ENCODE measurements at places on chromosomes 4 and X.

DNA sequence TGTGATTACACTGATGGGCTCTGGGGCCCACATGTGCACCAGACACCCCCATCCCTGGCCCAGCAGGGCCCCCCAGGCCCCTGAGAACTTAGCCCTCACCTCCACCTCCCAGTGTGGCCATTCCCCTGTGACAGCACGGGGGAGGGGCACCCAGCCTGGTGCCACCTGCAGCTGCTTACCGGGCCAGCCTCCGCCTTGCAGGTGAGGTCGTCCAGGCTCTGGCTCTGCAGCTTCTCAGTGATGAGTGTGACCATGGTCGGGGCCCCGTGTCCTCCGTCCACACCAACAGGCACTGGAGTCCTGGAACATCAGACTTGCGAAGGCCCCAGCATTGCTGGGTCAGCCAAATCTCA, 15.6 kb downstream of the FAM53A start:
- no peak for DNase-seq

DNA sequence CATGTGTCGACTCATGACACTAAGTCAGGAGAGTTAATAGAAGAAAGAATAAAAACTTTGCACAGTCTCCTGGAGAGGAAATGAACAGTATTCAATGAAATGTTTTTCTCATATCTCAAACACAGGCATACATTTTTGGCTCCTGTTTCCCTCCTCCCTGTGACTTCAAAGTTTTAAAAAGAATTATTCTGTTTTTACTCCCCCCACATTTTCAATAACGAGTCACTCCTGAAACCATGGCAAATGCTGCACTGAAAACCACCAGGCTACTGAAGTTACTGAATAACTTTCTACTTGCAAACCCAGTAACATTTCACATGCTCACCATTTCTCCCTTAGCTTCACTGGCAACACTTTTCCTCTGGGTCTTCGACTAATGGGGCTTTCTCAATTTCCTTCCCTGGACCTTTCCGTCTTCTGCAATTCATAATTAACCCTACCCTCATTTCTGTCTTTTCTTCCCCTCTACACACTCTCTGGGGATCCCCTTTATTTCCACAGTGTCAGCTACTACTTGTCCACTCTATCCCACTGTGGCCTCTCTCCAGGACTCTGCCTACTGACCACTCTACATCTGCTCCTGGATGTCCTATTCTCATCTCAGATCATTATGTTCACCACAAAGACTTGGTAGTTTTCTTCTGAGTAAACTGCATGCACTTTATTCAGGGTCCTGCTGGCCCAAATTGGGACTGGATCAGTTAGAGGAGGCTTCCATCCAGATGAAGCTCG, 225.8 kb upstream of the ETNPPL start:
- no peak for DNase-seq

GRCh38 chr4:69881173-69881773, 21.3 kb upstream of the SULT1E1 start:
- DNase-seq, result no peak

GRCh38 chrX:96170626-96171025, 514.0 kb upstream of the DIAPH2 start:
- no peak for DNase-seq

DNA sequence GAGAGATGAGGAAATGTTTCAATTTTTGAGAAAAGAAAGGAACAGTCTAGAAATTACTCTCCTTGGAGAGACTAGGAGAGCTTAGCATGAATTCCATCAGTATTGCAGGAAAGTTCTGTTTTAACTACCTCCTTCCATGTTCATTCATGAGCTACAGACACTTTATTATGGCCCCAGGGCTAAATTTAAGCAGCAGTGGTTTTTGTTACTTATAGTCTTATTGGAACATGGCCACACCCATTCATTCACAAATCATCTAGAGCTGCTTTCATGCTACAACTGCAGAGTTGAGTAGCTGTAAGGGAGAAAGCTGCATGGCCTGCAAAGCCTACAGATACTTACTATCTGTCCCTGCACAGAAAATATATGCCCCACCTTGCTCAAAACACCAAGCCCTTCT, 81.7 kb downstream of the SHISA3 start:
- DNase-seq, result no peak

DNA sequence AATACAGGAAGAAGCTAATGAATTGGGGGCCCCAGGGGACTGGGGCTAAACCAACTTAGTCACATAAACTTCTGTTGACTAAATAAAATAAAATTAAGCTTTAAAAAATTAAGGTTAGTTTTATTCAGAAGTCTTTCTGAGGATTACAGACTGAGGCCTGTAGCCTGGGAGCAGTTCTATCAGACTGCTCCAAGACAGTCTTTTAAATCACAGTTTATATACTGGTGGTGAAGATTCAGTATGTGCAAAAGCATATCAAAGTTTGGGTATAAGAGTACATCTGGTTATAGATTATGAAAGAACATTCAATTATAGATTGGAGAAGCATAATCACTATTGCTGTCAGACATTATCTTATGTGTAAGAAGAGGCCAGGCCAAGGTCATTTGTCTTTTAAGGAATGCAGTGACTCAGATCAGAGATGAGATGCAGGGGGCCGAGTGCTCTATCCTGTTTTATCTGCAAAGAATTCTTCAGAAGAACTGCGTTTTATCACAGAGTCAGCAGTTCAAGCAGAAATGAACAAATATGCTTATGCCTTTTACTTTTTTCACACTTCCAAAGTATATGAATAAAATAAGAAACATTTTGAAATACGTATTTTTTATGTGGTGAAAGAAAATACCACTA, 109.4 kb downstream of the PDHA2 start:
- no peak for DNase-seq

DNA sequence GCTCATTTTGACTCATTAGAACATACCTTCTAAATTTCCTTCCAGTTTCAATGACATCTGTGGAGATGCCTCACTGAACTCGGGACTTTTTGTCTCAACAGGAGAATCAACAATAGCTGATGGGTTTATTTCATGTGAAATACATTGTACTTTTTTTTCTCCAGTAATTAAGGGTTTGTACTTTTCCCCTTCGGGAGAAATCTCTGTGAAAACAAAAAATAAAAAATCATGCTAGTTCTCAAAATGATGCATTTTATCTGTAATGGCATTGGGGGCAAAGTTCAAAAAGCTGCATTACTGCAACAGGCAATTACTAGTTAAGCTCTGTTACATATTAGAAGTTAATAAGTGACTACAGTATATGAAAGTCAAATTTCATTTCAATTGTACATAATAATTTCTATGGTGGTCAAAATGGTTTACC, 167.3 kb upstream of the SH3RF1 start:
- DNase-seq, result no peak

GRCh38 chr4:122584519-122584918, 36.3 kb downstream of the IL21 start:
- no peak for DNase-seq

GRCh38 chr4:48222491-48222890, 47.1 kb downstream of the TEC start:
- DNase-seq, result no peak

DNA sequence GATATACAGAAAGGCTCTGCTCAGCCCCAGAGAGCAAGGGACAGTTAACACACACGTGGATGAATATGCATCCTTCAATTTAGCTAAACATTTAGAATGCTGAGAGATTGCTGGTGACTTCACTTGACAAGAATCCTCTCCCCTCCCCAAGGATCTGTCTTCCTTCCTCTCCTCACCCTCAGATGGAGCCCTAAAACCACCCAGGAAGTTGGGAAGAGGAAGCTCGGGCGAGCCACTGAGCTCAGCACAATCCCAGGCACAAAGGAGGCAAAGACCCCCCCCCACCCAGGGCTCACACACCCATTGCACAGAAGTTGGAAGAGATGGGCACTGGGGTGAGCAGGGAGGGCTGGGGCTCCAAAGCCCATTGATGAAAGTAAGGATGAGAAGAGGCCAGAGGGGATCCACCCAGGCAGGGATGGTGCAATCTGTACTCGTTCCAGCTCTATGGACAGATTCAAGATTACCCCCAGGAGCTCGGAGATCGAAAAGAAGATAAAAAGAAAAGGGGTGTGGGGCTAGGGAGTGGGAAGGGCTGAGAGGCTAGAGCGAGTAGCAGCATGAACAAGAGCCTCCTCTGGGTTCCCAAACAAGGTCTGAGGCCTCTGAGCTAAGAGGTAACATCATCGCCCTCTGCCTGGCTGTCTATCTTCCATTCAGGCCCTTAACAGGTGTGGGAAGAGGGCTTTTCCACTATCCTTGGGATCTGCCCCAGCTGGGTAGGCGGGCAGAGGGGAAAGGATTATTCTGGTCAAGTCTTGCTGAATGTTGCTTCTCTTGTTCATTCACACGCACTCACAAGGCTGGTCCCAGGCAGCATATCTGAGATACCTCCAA, 1.2 kb downstream of the TFE3 start:
- no peak for DNase-seq

DNA sequence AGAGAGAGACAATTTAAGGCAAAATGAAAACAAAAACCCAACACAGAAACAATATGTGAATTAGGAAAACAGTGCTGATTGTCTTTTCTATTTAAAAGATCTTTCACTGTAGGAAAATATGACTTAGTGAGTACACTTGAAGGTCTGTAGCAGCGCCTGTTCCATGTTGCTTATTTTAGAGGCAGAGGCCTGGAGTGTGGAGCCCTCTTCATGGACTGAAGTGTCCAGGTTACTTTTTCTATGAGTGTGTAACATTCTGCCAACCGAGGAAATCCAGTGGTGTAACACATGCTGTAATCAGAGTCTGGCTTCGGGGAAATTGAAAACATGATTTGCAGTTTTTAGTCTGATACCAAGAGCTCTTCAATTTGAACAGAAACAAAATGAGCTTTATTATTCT, 64.0 kb upstream of the GPRIN3 start:
- DNase-seq, result no peak

DNA sequence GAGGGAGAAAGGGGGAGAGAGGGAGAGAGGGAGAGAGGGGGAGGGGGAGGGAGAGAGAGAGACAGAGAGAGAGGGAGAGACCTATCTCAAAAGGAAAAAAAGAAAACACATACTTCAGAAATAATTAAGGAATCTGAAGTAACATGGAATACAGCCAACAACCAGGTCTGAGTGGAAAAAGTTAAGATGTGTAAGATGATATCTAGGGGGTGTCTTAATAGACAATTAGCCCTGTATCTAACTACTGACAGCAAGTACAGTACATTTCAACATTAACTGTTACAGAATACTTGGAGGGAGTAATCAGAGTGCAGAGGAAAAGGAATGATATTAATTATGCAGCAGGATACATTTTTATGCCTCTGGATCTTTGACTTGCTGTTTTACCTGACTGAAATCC, 22.4 kb downstream of the NUP54 start:
- no peak for DNase-seq

GRCh38 chr4:10703766-10704429, 19.3 kb upstream of the CLNK start:
- DNase-seq, result no peak

- no peak for DNase-seq
These were observed 14.8 kb downstream of the RPL34 start for GRCh38 chr4:108635070-108635655.

DNA sequence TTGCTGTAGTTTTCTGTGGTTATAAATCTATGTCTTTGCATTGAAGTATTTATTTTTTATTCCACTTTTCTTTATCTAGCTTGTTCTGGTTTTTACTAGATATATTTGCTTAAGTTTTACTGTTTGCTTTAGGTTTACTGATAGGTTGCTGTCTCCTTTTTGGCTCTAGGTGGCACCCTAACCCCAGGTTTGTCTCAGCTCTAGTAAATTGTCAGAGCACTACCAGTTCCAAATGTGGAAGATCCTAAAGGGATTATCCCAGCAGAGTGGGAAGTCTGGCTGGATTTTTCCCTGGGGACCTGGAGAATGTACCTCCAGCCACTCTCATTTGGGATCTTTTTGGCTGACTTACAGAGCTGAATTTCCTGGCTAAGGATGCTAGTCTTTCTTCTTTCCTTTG, 106.1 kb downstream of the PBDC1 start:
- DNase-seq, result peak; percentile 11

GRCh38 chrX:72366701-72367454, 61.2 kb upstream of the CITED1 start:
- no peak for DNase-seq

DNA sequence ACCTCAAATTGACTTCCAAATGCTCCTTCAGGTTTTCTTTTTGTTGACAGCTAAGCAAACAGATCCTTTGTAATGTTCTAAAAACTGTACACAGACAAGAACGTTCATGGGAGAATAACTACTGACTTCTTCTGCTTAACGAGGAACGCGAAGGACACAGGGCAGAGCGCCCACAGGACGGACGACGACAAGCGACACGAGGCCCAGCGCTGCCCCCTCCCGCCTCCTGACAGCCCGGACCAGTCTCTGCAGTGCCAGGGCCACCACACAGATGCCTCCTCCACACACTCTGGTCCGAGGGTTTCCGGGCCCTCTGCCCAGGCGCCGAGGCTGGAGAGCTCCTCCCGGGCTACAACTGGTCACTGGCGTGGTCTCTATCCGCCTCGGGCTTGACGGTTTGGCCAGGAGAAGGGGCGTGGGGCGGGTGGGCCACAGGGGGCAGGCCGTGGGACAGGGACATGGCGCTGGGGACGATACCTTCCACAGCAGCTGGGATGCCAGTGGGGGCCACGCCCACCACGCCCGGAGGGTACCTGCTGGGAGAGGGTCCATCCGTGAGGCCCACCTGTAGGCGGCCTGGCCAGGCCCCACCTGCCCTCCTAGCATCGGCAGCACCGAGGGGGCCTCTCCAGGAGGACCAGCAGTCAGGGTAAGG, 36.9 kb downstream of the CTBP1 start:
- no peak for DNase-seq

DNA sequence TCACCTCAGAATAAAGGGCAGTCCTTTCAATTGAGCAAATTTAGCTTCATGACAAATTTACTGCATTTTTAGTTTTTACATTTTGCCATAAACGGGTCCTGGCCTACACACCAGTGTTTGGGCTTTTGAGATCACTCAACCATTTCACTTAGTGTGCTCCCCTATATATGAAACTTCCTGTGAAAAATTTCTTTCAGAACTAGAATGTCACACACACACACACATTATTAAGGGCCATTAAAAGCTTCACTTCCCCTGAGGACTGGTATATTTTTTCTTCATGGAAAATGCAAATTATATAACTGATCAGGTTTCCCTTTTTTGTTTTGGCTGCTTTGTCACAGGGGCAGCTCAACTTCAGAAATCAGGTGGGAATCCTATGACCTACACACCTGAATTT, 206.5 kb downstream of the ENOX2 start:
- DNase-seq, result no peak

DNA sequence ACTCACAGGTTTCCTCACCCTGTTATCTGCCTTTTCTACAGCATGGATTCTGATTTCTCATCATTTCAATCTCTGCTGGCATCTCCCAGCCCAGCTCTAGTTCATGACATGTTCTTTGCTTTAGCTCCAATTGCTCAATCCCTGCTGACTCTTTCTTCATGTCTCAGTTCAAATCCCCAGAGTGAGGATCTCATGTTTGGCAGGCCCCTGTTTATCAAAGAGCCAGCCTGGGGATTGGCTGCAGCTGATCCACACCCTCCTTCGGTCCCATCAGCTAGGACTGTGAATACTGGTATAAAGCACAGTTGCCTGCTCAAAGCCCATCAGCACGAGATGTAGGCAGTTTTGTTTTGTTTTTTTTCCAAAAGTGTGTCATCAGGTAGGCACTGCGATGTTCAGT, 14.4 kb upstream of the CC2D2A start:
- no peak for DNase-seq
